NCI-H460 (cell line): ENCODE measurements at places on chromosomes 1 and 21.

- DNase-seq, result no peak
These were observed 154.2 kb upstream of the RUNX1 start for GRCh38 chr21:35203093-35203977.

- DNase-seq, result no peak
These were observed 99.9 kb downstream of the XCL2 start for GRCh38 chr1:168443899-168444298.

DNA sequence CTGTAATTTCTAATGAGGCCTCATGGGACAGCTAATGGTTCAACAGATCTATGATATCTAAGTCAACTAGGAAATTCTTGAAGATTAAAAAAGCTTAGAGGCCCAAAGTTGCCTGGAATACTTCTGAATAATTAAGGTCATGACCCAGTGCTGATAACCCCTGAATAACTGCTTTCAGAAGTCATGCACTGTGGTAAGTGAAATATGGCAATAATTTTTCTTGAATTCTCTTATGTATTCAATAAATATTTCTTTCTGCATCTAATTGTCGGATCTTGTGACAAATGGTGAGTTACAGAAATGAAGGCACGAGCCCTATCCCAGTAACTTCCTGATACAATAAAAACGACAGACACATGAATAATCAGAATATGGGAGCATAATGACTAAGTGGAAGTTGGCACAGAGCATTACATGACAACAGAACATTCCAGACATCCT, 219.3 kb upstream of the GREM2 start:
- no peak for DNase-seq

- peak; percentile 31 for DNase-seq
These were observed 68.7 kb upstream of the LRIF1 start for GRCh38 chr1:111032295-111032897.
